ENCODE measurements at places on chromosomes 3 and 15.

DNA sequence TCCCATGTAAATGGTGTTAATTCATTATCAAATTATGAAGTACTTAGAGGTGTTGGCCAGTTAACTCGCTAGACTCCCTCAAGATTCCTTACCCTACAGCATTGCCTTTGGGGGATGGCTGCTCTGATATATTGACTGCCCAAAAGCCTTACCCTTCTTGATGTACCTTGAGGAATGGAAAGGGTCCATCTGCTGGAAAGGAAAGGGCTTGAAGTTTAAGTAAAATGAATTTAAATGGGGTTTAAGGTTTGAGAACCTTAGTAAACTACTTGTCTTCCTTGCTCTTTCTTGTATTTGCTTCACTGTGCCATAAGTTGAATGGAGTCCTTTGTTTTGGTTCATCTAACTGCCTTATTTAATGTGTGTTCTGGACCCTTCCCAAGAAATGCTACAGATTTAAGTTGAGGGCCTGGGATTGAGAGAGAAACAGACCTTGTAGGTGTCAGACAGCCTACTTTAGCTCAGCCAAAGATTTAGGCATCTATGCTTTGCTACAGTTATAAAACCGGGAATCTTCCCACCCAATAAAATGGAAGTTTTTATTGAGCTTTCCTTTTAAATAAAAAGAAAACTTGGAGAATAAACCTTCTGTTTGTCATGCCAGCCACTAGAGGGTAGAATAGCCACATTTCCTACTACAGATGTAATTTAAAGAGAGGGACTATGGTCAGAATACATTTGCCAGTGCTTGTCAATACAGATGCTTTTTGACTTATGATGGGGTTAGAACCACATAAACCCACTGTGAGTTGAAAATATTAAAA, 25.3 kb downstream of the CMSS1 start:
- no peaks in the 10 kb centered on the region for H3K4me1 ChIP-seq
- H3K36me3 ChIP-seq, result no peaks in the 10 kb centered on the region
- no peaks in the 10 kb centered on the region for H3K27me3 ChIP-seq
- H3K27ac ChIP-seq, result no peak overlapping the region
- H3K4me3 ChIP-seq, result no peak overlapping the region

DNA sequence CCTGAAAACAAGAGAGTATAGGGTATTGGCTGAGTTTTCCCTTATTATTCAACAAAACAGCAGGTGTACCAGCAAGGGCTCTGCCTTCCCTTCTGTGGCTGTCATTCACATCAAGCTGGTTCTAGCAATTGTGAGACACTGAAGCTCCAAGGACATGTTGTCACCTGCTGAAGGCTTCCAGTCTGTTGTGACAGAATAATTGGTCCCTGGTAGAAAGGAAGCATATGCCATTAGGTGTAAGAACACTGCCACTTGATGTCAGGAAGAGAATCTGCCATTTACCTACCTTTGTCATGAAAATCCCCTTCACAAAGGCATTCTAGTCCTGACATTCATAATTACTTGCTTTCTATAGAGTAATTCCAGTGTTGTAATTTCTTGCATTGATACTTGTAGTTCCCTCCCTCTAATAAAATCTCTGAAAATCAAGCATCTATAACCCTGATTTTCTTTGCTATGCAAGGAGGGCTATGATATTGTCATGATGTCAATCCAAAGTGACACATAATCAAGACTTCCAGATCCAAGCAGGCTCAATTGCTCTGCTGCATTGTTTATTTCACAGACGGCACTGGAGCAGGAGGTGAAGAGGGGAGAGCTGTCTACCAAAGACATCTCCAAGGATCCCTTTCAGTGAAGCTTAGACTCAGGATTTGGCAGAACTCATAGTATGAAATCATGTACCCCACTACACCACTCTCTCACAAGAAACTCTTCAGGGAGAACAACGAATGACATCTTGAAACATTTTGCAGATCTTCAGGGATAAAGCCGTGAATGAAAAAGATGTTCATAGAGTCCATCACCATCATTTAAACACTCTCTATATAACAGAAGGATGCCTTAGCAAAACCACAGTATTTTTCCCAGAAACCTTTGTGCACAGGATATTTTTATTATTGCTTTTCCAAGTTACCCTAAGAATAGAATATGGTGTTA, 425.3 kb downstream of the RBMS3 start:
- H3K36me3 ChIP-seq, result peaks cover 11% of the 10 kb centered on the region
- no peaks in the 10 kb centered on the region for H3K27me3 ChIP-seq
- no peak overlapping the region for H3K27ac ChIP-seq
- DNase-seq, result no peak
- H3K4me1 ChIP-seq, result peaks cover 5% of the 10 kb centered on the region

DNA sequence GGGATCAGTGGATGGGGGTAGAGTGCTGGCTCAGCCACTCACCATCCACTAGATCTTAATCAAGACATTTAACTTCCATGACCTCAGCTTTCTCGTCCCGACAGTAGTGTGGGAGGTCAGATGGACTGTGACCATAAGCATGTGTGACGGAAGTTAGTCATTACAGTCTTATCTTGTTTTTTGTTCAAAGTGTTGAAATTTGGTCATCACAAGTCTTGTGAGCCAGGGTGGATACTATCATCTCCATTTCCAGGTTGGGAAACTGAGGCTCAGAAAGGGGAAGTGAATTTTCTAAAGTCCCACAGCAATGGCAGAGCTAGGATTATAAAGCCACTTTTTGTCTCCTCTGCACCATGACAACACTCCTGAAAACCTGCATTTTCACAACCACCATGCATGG, 32.0 kb upstream of the ITGA11 start:
- H3K27me3 ChIP-seq, result no peaks in the 10 kb centered on the region
- no peaks in the 10 kb centered on the region for H3K4me1 ChIP-seq
- no peaks in the 10 kb centered on the region for H3K36me3 ChIP-seq
- DNase-seq, result no peak
- H3K27ac ChIP-seq, result no peak overlapping the region

DNA sequence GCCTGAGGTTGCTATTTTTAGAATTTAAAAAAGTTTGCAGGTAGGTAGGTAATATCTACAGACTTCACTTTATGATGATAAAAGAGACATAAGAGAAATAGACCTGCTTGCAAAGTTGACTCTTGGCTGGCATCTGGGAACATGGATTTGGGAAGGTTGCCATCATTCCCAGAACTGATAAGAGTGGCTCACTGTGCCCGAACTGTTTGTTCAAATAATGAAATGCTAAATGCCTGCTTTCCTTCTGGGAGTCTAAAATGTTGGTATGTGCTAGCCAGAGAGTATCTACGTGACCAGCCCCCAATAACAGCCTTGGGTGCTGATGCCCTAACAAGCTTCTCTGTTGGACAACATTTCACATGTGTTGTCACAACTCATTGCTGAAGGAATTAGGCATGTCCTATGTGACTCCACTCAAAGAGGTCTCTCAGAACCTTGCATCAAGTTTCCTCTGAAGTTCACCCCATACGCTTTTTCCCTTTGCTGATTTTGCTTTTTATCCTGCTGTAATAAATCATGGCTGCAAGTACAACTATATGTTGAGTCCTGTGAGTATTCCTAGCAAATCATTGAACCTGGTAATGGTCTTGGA, 95.5 kb downstream of the FHIT start:
- no peaks in the 10 kb centered on the region for H3K27me3 ChIP-seq
- H3K27ac ChIP-seq, result no peak overlapping the region
- no peaks in the 10 kb centered on the region for H3K4me1 ChIP-seq
- no peak for DNase-seq
- no peak overlapping the region for H3K4me3 ChIP-seq
- no peaks in the 10 kb centered on the region for H3K36me3 ChIP-seq

- no peak overlapping the region for H3K27ac ChIP-seq
- H3K36me3 ChIP-seq, result no peaks in the 10 kb centered on the region
- H3K27me3 ChIP-seq, result no peaks in the 10 kb centered on the region
- no peak for DNase-seq
Measured at GRCh38 chr15:38176155-38176554, 76.5 kb upstream of the SPRED1 start.

GRCh38 chr15:88220443-88221335, 35.9 kb downstream of the NTRK3 start:
- no peak overlapping the region for H3K27ac ChIP-seq
- no peaks in the 10 kb centered on the region for H3K36me3 ChIP-seq
- H3K27me3 ChIP-seq, result no peaks in the 10 kb centered on the region
- H3K4me3 ChIP-seq, result no peak overlapping the region
- no peak for DNase-seq

GRCh38 chr3:72344647-72345046, 503.6 kb downstream of the SHQ1 start:
- H3K27ac ChIP-seq, result no peak overlapping the region
- no peaks in the 10 kb centered on the region for H3K36me3 ChIP-seq
- DNase-seq, result no peak

DNA sequence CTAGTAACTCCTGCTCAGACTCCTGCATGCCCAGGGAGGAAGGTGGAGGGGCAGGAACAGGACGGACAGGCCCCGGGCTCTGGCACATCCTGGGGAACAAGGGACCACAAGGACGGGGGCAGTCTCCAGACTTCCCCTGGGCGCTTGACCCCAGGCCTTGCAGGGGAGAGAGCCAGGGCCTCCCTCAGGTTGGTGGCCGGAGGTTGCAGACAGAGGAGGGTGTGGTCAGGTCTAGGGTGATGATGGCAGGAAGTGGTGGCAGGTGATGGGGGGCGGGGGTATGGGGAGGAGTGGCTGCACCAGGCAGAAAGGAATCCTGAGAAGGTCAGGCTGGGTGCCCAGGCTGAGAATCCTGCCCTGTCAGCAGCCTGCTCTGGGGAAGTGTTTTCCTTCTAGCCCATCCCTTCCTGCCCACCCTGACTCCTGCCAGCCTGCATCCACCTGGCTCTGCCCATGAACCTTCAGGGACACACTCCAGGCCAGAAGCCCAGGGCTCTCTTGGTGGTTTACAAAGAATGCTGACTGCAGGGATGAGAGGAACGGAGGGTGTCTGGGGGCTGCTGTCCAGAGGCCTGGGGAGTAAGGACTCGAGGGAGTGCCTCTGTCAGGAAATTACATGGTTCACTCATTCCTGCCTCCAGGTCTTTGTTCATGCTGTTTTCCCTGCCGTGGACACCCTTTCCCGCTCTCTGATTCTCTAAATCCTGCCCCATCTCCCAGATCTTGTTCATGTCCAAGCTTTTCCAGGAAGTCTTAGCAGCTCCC, 15.8 kb downstream of the LOXL1 start:
- no peak overlapping the region for H3K27ac ChIP-seq
- no peaks in the 10 kb centered on the region for H3K27me3 ChIP-seq
- H3K36me3 ChIP-seq, result no peaks in the 10 kb centered on the region
- no peak for DNase-seq
- H3K4me3 ChIP-seq, result no peak overlapping the region

DNA sequence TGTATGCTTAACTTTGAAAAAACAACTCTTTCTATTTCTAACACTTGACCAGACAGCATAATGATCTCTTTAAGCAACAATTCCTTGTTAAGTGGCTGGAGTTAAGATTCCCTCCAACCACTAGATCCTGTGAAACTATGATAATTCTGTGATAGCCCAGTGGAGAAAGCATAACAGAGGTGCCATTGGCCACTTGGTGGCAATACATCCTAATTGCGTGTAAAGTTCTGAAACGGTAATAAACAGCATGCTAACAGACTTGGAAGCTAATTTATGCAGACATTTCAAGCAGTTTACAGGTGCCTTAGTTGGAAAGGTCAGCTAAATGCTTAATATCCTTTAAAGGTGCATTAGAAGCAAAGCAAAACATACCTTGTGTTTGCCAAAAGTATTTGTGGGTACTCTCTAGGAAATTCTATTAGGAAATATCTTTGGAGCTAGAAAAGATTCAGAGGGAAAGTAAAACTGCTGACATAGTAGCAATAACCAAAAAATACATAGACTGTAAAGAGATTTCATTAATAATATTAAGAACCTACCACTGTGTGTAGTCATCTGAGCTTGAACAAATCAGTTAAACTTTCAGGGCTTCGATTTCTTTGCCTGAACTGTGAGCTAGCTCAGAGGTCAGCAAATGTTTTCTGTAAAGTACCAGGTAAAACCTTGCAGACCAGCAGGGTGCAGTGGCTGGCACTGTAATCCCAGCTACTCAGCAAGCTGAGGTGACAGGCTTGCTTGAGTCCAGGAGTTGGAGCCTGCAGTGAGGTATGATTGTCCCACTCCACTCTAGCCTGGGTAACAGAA, 19.0 kb upstream of the CSTA start:
- no peaks in the 10 kb centered on the region for H3K4me1 ChIP-seq
- H3K4me3 ChIP-seq, result no peak overlapping the region
- no peaks in the 10 kb centered on the region for H3K27me3 ChIP-seq
- H3K27ac ChIP-seq, result no peak overlapping the region
- H3K36me3 ChIP-seq, result no peaks in the 10 kb centered on the region

GRCh38 chr3:72996121-72996472, 514 bp upstream of the PPP4R2 start:
- peak overlapping the region; percentile 89 for H3K4me3 ChIP-seq
- H3K4me1 ChIP-seq, result no peaks in the 10 kb centered on the region
- H3K27ac ChIP-seq, result peak overlapping the region; percentile 25
- DNase-seq, result no peak
- no peaks in the 10 kb centered on the region for H3K27me3 ChIP-seq

DNA sequence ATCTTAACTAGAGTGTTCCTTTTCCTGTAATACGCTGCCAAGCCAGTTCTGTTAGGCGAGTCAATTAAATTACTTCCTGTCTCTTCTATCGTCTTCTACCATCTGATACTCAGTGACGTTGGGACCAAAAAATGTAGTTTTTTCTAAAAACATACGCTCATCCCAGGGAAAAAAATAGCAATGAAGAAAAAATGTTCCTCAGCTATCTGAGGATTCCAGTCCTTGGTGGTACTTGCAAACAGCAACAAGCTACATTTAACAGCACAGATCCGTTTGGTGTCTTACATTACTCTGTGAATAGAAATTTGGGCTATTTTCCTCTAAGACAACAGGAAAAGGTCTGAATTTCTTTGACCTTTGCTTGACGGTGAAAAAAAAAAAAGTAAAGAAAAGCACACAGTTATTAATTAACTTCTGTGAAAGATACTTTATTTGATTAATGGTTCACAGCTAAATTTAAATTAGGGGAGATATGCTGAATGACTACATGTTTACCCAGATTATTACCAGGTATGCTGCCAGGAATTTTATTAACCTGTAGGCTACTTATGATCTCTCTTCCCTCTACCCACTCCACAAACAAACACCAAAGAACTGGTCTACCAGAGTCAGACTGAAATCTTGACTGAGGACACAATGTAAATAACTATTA, 254.4 kb upstream of the ZPLD1 start:
- H3K4me3 ChIP-seq, result no peak overlapping the region
- peaks cover 3% of the 10 kb centered on the region for H3K4me1 ChIP-seq
- DNase-seq, result no peak
- H3K27ac ChIP-seq, result no peak overlapping the region
- no peaks in the 10 kb centered on the region for H3K36me3 ChIP-seq

- no peaks in the 10 kb centered on the region for H3K27me3 ChIP-seq
- H3K4me1 ChIP-seq, result peaks cover 4% of the 10 kb centered on the region
- DNase-seq, result no peak
- no peaks in the 10 kb centered on the region for H3K36me3 ChIP-seq
- no peak overlapping the region for H3K27ac ChIP-seq
- H3K4me3 ChIP-seq, result no peak overlapping the region
Measured at GRCh38 chr3:183540501-183541234, 14.8 kb downstream of the KLHL6 start.

- peaks cover 2% of the 10 kb centered on the region for H3K36me3 ChIP-seq
- DNase-seq, result no peak
- H3K27ac ChIP-seq, result no peak overlapping the region
Measured at GRCh38 chr3:134030379-134031347, 938 bp upstream of the SLCO2A1 start.

- no peaks in the 10 kb centered on the region for H3K36me3 ChIP-seq
- H3K4me1 ChIP-seq, result 0 out of 2 replicates have a peak, but pooled peaks cover 5% of the 10 kb centered on the region
- no peaks in the 10 kb centered on the region for H3K27me3 ChIP-seq
- no peak overlapping the region for H3K27ac ChIP-seq
- no peak overlapping the region for H3K4me3 ChIP-seq
Measured at GRCh38 chr3:195033531-195034091, 237.3 kb downstream of the XXYLT1 start.

GRCh38 chr15:34355241-34355640, 11.8 kb downstream of the LPCAT4 start:
- no peaks in the 10 kb centered on the region for H3K4me1 ChIP-seq
- DNase-seq, result no peak
- peaks cover 45% of the 10 kb centered on the region for H3K36me3 ChIP-seq
- no peak overlapping the region for H3K4me3 ChIP-seq
- no peak overlapping the region for H3K27ac ChIP-seq
